Chondrocyte (in vitro differentiated cells): ENCODE measurements at places on chromosomes 16 and 17. TPM values are rescaled to one million over a fixed set of nuclear protein-coding genes. Genes with fewer than 3 reads are reported as not detected.

CCL13 gene
- not detected in 3 replicates for total RNA-seq

AGRP gene
- total RNA-seq, result not detected in 3 replicates

CCL17 gene
- not detected in 3 replicates for total RNA-seq

WNT3 gene
- total RNA-seq, result 4.1 to 5.2 TPM (median 4.9 TPM) in 3 replicates

ADAP2 gene
- 0.32 to 1.3 TPM (median 0.64 TPM) in 3 replicates for total RNA-seq

DNA sequence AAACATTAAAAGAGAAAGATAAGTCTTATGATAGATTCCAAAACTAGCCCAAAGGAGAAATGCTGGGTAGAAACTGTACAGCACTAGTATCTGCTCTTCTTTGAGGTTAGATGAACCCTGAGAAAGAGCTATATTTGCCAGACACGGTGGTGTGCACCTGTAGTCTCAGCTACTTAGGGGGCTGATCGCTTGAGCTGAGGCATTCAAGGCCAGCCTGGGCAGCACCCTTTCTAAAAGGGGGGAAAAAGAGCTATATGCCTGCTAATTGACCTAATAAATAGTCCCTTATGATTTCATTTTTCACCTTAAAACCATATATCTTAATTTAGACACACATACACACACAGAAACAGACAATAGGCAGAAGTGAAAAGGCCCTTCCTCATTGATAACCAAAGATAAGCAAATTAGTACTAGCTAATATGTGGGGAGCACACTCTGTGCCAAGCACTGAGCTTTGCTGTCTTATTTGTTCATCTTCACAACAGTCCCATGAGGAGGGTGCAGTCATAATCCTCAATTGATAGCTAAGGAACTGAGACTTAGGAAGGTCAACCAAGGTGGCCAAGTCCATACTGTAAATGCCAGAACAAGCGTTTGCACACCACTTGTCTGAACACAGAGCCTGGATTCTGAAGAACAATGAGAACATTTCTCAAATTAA is 56.6 kb upstream of the NLK start:
- H3K27me3 ChIP-seq, result peaks cover 8% of the 10 kb centered on the region
- H3K4me1 ChIP-seq, result no peaks in the 10 kb centered on the region
- H3K4me3 ChIP-seq, result no peak overlapping the region
- no peak for DNase-seq
- no peaks in the 10 kb centered on the region for H3K36me3 ChIP-seq

DNA sequence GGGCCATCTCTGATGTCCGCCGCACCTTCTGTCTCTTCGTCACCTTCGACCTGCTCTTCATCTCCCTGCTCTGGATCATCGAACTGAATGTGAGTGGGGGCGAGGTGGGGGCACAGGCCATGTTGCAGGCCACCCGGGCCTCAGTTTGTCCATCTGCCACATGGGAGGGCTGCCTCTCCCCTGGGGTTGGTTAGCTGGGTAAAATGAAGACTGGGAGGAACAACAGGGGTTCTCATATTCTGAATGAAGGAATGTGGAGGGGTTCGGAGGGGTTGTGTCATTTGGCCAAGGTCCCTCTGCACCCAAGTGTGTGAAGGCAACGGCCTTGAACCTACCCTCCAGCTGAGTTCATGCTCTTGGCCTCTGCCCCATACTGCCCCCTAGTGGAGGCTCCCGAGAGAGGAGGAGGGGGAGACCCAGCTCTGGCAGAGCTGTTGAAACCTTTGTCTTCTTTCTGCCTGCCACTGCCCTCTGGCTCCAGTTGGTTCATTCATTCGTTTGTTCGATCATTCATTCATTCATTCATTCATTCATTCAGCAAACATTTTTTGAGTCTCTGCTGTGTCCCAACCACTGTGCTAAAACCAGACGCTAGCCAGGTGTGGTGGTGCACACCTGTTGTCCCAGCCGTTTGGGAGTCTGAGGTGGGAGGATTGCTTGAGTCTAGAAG is 11.4 kb upstream of the TCAP start:
- peaks cover 7% of the 10 kb centered on the region for H3K4me1 ChIP-seq
- DNase-seq, result no peak
- no peak overlapping the region for H3K27ac ChIP-seq
- no peaks in the 10 kb centered on the region for H3K36me3 ChIP-seq
- H3K27me3 ChIP-seq, result no peaks in the 10 kb centered on the region

GRCh38 chr17:66643815-66644710 is 190.9 kb upstream of the CACNG5 start:
- peaks cover 11% of the 10 kb centered on the region for H3K36me3 ChIP-seq
- peaks cover 34% of the 10 kb centered on the region for H3K4me1 ChIP-seq
- no peak for DNase-seq

GRCh38 chr16:82639263-82639662 is 12.5 kb downstream of the CDH13 start:
- no peak overlapping the region for H3K27ac ChIP-seq
- no peak for DNase-seq
- H3K4me3 ChIP-seq, result no peak overlapping the region

DNA sequence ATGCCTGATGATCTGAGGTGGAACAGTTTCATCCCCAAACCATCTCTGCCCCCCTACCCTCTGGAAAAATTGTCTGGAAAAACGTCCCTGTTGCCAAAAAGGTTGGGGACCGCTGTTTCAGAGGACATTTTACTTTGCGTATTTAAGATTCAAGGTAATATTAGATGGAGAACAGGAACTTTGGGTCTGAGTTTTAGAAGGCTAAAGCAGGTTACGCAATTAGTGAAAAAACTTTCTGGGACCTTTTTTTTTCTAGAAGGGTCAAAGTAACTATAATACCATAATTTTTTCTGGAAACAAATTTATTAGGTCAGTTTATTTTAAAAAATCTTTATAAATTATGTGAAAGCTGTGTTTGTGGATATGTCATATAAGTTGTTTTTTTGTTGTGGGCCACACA is 5.8 kb downstream of the TANC2 start:
- H3K4me3 ChIP-seq, result no peak overlapping the region
- H3K27ac ChIP-seq, result no peak overlapping the region
- H3K36me3 ChIP-seq, result no peaks in the 10 kb centered on the region
- H3K4me1 ChIP-seq, result peaks cover 60% of the 10 kb centered on the region
- no peaks in the 10 kb centered on the region for H3K27me3 ChIP-seq

- H3K4me1 ChIP-seq, result peaks cover 44% of the 10 kb centered on the region
- peaks cover 8% of the 10 kb centered on the region for H3K36me3 ChIP-seq
Measured at GRCh38 chr16:8797364-8798173, at the start of the genes PMM2 and TMEM186. TSS of gene PMM2 (plus strand) at chr16:8797839. CDS start at chr16:8797883, 44 bp downstream. TSS of gene TMEM186 (minus strand) at chr16:8797639. CDS start at chr16:8797614, 25 bp downstream.

DNA sequence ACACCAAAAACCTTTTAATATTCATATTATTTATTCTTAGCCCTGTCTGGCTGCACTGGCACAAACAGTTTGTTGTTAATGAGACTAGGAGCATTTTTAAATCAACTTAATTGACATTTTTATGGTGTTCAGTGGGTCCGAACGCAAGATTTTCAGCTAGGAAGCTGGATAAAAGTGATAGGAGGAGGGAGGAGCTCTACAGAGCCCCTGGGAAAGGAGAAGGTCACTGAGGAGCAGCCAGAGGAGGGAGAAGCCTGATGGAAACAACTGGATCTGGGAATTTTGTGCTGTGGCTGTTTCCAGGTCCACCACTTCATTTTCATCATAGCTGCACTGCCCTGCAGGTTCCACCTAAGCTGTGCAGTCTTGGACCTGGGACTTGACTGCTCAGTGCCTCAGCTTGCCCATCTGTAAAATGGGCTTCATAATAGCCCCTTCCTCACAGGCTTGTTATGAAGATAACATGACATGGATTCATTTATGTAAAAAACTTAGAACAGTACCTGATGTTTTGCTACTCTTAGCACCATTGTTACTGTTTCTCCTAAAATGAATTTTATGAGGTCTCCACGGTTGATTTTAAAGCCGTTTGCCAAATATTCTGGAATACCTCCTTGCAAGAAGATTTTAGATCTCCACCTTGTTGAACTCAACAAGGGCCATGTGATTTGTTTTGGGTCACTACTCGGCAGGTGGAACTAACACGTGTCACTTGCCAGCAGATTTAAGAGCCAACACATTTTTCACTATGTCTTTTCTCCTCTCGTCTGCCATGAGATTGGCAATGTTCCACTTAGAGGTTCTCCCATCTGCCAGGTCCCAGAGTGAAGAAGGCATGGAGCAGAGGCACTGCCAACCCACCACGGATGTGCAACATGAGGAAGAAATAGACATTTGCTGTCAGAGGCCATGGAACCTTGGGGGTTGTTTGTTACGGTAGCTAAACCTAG is 18.7 kb upstream of the GRIN2A start:
- no peak for DNase-seq
- H3K4me3 ChIP-seq, result no peak overlapping the region
- H3K4me1 ChIP-seq, result no peaks in the 10 kb centered on the region
- no peak overlapping the region for H3K27ac ChIP-seq
